ENCODE measurements at places on chromosomes 5 and 9.

DNA sequence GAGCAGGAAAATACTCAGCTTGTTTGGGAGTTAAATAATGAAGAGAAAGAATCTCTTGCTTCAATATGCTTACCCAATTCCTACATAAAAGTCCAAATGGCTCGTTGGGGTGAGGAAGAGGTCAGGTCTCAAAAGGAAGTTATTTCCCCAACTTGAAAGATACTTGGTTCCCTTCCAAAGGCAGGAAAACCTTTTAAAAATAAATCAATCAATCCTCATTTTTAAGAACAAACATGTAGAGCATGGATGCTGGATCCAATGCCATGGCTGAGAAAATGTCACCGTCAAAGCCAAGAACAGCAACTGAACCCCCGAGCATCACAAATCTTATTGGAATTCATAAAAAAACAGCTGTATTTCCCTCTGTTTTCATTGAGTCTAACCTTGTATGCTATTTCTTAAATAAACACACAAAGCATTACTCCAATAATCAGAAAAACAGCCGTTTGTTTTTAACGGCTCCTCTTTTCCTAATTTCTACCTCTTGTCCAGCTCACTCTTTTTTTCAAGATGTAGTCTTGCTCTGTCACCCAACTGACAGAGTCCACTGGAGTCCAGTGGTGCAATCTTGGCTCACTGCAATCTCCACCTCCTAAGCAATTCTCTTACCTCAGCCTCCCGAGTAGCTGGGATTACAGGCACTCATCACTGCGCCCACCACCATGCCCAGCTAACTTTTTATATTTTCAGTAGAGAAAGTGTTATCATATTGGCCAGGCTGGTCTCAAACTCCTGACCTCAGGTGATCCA, 140.7 kb downstream of the GNA14 start:
- DNase-seq = no peak

- DNase-seq = no peak
Measured at GRCh38 chr5:33888587-33888986, 3.2 kb downstream of the ADAMTS12 start.

- no peak for DNase-seq
Measured at GRCh38 chr9:17349831-17350230, 215.0 kb downstream of the CNTLN start.

DNA sequence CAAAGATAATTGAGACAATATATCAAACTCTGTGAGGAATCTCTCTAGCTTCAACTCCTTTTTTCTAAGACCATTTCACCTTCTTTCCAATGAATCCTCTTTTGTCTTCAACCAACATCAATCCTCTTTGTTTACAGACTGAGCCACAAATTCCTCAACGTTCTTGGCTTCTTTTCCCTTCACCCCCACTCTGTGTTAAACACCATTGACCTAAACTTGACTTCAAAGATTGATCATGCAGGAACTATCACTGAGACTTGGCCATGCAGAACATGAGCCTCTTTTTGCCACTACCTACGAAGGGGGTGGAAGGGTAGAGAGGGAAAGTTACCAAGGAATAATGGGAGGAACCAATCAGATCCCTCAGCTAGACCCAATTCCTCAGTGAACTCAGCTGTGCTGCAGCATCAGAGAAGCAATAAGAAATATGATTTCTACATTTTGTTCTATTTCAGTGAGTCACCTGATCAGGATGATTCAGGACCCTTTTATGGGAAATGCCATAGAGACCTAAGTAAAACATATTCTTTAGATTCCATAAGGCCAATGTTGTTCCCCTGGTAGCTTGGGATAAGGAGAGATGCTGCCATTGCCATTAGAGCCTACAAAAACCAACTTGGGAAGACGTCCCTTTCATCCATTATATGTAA, 187.7 kb upstream of the RGMB start:
- DNase-seq = no peak

- DNase-seq = no peak
Measured at GRCh38 chr5:9411142-9411541, 134.7 kb downstream of the SEMA5A start.

DNA sequence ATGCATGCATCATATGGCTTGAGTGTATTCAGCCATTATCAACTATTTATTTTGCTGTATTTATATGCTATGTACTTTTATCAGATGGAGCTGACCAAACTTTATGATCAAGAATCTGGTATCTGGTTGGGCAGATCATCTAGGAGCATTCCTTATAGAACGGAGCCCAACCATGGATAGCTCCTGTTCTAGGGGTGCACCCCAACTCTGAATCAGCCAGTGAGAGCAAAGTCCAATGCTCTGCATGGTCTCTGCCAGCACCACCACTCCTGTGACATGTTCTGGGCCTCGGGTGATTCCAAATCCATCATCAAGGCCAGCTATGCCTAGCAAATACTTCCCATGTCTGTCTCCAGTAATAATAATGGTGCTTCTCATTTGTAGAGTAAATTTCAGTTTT, 517.5 kb downstream of the AGTPBP1 start:
- no peak for DNase-seq

DNA sequence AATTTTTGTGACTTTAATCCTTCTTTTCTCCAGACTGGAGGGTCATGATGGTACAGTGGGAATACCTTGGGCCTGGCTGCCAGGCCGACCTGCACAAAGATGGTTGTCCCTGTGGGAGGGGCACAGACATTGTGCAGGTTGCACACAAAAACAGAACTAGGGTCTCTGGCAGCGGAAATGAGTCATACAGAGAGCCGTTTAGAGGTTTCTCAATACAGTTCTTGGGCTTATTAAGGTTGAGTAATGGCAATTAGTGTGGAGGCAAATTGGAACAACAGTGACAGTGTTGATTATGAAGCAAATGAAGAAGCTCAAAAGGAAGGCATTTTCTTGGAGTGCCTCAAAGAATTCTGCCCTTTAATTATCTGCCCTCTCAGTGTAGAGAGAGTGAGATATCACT, 173.6 kb downstream of the TENT4A start:
- DNase-seq = no peak

GRCh38 chr9:110255034-110255462, 1.3 kb downstream of the TXN start:
- no peak for DNase-seq

DNA sequence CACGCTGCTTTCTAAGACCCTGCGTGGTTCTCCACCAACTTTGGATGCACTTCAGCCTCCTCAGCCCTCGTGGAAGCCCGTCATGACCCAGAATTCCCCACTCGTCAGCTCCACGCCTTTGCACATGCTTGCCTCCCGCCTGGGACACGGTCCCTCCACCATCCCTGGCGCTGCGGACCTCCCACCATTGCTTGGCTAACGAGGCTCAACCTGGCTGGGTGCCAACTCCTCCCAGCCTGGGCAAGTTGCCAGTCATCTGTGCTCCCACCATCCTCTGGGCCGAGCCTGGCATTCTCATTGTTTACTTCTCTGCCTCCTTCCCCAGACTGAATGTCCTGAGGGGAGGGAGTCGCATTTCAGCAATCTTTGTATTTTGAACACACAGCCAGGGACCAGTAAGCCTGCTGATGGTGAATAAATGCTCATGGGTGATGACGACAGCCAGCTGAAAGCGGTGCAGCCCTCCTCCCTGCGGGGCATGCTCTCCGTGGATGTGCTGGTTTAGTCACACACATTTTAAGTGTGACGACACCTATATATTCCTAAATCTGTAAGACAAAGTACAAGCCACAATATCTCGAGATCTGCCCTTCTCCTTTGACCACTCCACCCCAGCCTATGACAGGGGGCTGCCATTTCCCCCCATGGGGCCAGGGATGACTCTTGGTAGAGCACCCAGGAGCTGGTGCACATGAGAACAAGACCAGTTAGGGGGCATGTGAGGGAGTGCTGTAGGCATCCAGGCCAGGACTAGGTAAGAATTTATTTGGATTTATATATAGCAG, 37.6 kb downstream of the ANKRD33B start:
- DNase-seq = no peak
